ENCODE measurements at places on chromosomes 1 and 21.

DNA sequence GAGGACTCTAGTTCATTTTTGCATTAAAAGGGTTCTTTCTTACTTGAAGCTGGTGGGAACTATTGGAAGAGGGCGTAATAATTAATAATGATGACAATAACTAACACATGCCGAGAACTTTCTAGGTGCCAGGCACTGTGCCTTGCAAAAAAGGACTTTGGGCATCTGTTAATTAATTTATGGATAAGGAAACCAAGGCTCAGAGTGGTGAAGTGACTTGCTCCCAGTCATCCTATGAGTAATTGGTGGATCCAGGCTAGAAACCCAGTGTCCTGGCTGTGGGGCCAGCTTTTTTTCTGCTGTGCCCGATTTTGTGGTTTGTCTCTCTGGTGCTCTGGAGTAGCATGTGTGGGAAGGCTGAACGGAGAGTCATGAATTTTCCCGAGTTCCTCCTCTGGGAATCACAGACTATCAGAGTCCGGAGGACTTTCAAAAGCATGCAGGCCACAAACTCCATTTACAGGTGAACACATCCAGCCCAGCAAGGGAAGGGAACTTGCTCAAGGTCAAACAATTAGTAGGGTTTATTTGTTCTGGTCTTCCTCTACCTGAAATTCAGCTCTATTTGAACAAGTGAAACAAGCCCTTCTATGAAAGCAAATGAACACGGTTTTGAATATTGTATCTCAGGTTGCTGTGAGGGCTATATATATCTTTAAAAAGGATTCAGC, 23.4 kb downstream of the ROR1 start:
- no peak for DNase-seq

DNA sequence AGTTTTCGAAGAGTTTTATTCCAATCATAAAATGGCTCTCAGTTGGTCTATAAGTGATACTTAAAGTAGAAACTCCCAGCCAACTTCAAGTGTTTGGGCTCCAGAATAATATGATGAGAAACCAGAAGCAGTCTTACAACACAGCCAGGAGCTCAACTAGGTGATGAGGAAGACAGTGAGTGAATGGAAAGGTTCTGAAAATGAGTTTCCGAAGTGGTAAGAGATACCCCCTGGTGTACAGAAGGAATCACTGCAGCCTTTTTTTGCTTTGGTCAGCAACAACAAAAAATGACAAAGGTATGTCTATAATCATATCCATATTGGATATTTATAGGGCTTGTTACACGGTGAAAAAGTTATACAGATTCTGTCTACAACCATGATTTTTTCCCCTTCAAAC, 16.5 kb downstream of the KRTAP19-1 start:
- DNase-seq: no peak

DNA sequence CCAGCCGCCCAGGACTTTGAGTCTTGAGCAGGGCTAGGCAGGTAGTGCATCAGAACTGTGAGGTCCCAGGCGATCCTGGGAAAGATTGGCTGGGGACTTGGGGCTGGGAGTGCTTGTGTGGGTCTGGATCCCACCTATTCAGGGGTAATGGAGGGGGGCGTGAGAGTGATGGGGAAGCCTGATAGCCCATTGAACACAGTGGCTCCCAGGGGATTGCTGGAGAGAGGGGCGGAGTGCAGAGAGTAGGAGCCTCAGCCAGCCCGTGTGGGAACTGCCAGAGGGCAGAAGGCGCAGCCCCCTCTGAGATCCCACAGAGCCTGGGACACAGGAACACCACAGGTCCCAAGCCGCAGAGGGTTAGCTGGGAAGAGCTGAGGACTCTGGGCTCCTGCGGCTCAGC, 19.3 kb upstream of the PDZK1IP1 start:
- no peak for DNase-seq

DNA sequence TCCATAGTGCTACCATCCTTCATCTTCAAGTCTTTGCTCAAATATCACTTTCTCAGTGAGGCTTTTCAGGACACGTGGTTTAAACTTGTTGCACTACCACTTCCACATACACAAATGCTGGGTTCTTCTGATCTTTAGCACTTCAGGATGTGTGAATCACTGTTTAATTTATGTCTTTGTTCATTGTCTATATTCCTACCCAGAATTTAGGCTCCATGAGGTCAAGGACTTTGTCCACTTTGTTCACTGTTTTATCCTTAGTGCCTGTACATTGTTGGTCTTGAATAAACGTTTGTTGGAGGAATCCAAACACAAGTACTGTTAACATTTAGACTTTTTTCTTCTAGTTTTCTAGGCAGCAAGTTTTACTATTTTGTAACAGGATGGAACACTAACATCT, 42.6 kb upstream of the RALGPS2 start:
- DNase-seq: no peak

DNA sequence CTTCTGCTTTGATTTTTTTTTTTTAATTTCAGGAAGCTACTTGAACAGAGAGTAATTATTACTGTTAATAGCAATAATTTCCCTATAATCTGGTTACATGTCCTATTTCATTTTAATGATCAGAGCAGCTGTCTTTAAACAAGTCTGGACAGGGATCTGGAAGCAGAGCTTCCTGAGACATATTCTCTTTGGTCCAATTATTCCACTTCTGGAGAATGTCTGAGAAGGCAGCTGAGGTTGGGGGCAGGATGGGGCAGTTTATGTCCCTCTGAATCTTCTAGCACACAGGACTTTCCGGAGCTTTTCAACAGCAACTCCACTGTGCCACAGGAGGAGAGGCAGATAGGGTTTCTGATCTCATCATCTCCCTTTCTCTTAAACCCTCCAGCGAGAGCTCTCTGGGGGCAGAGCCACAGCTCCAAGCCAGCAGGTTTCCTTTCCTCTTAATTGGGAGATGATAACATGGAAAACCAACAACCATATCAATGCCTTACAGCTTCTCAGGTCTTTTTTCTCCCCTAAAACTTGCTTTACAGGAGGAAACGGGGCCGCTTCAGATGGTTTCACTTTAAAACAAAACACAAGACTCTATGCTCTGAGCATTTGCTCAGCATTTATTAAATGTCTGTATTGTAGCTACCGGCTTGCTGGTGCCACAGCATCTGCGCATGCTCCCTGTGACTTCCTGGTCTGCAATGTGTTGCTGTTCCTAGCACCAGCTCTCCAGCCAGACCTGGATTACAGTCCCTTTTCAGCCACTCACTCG, 425.7 kb upstream of the USP24 start:
- peak; percentile 72 for DNase-seq

DNA sequence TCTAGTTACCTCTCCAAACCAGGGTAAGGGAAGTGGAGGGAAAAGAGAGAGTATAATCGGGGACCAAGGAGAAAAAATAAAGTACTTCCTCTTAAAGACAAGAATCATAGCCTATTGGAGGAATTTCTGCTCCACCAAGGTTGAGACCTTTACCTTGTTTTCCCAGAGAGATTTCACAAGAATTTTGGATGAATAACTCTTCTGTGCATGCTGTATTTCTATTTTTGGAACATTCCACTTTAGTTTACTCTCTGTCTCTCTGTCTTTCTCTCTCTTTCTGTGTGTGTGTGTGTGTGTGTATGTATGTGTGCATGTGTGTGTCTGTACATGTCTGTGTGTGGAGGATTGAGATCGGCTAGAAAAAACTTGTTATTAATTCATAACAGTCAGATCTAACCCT, 318.4 kb upstream of the RGS18 start:
- no peak for DNase-seq

GRCh38 chr1:91499904-91500755, 521 bp upstream of the CDC7 start:
- DNase-seq: no peak

DNA sequence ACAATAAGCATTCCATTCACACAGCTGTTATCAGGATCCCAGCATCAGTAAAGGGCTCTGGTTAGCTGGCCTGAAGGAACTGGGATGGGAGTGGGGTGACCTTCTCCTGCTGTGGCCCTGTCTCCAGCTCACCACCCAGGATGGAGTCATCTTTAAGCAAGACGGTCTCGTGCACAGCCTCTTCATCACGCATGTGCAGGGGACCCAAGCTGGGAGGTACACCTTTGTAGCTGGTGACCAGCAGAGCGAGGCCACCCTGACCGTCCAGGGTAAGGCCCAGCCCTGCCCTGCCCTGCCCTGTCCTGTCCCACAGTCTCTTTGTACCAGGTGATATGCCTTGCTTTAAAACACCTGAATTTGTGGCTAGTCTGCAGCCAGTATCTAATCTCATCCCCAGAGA, 24.3 kb downstream of the IGFN1 start:
- no peak for DNase-seq

GRCh38 chr1:81114191-81114590, 686.5 kb upstream of the ADGRL2 start:
- DNase-seq: no peak

GRCh38 chr21:44748621-44749020, 37.2 kb upstream of the TSPEAR start:
- DNase-seq: no peak

- no peak for DNase-seq
These were observed 267.6 kb upstream of the SGIP1 start for GRCh38 chr1:66266350-66266749.

All from ureter (tissue), 1 donor.